ENCODE measurements at places on chromosomes 12 and 14. TPM values are rescaled to one million over a fixed set of nuclear protein-coding genes. Genes with fewer than 3 reads are reported as not detected.

AMDHD1 gene
- total RNA-seq = 0.47 TPM

TMPO gene
- total RNA-seq = 44.9 TPM

DNA sequence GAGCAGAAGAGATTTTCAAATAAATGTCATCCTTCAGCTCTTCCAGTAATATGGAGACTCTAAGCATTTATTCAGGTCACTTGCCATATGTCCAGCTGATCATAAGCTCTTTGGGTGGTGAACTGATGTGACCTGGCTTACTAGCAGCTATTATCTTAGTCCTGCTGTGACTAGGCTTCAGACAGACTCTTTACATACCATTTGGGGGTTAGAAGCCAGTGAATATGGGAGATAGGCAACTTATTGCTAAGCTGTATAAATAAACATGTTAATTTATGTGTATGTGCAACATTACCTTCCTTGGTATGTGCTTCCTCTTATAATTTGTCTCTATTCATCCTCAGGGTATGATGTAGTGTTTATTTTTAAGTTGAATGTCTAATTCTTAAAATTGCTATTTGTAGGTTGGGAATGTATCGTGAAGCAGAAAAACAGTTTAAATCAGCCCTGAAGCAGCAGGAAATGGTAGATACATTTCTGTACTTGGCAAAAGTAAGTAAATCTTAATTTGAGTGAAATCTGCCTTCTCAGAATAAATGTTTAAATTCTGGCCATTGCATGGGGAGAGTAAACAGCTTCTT lies 32.4 kb downstream of the TTC8 start:
- H3K4me3 ChIP-seq = no peak overlapping the region
- H3K27me3 ChIP-seq = no peaks in the 10 kb centered on the region

SCYL2 gene
- 47.5 TPM for total RNA-seq

ANKRD33 gene
- not detected for total RNA-seq

PDE3A gene
- not detected for total RNA-seq
